ENCODE measurements at places on chromosomes 11 and 22. TPM values are rescaled to one million over a fixed set of nuclear protein-coding genes. Genes with fewer than 3 reads are reported as not detected.
A peak's percentile ranks its signal among the peaks of the same experiment; 100 is the strongest.

CDC42BPG gene
- total RNA-seq: 3.0 TPM

CARNS1 gene
- total RNA-seq: 0.07 TPM

TBX1 gene
- not detected for total RNA-seq

FREY1 gene
- total RNA-seq: 2.5 TPM

PPM1F gene
- 44.1 TPM for total RNA-seq

OR5F1 gene
- not detected for total RNA-seq

RGL4 gene
- total RNA-seq: not detected

TUBA8 gene
- 2.8 TPM for total RNA-seq

COMT gene
- total RNA-seq: 70.9 TPM

UBE4A gene
- 35.1 TPM for total RNA-seq

DKK3 gene
- total RNA-seq: 17.6 TPM

GAB4 gene
- not detected for total RNA-seq

DNA sequence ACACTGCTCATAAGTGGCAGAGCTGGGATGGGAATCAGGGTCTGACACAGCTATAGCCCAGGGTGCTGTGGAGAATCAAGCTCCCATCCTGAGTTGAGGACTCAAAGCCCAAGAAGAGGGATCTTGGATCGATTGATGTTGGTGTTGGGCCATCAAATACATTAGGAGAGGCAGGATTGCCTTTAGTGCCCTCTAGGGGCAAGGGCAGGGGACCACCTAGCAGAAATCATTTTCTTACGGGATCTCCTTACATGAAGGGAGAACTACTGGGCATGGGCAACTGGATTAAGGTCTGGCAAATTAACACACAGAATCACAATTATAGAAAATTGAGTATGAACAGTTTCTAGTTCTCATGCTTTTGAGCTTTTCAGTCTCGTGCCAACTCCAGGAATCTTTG is 24.9 kb upstream of the EMSY start:
- no peaks in the 10 kb centered on the region for H3K36me3 ChIP-seq
- no peaks in the 10 kb centered on the region for H3K4me1 ChIP-seq
- no peaks in the 10 kb centered on the region for H3K27me3 ChIP-seq

GRCh38 chr11:70661761-70662501 is 263.6 kb downstream of the CTTN start:
- H3K4me1 ChIP-seq: peaks cover 36% of the 10 kb centered on the region
- H3K27ac ChIP-seq: peak overlapping the region; percentile 82
- DNase-seq: peak; percentile 32

DNA sequence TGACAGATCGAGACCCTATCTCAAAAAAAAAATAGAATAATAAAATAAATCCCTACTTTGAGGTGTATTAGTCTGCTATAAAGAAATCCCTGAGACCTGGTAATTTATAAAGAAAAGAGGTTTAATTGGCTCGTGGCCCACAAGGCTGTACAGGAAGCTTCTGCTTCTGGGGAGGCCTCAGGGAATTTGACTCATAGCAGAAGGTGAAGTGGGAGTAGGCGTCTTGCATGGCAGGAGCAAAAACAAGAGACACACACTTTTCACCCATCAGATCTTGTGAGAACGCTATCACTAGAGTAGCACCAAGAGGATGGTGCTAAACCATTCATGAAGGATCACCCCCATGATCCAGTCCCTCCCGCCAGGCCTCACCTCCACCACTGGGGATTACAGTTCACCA is 29.2 kb downstream of the CDPF1 start:
- peaks cover 21% of the 10 kb centered on the region for H3K36me3 ChIP-seq
- no peaks in the 10 kb centered on the region for H3K27me3 ChIP-seq
- H3K27ac ChIP-seq: no peak overlapping the region
- H3K4me3 ChIP-seq: no peak overlapping the region
- peaks cover 7% of the 10 kb centered on the region for H3K4me1 ChIP-seq
- DNase-seq: no peak

GRCh38 chr22:33038131-33038772 is 19.9 kb downstream of the SYN3 start:
- no peaks in the 10 kb centered on the region for H3K36me3 ChIP-seq
- H3K27ac ChIP-seq: no peak overlapping the region
- H3K4me1 ChIP-seq: peaks cover 14% of the 10 kb centered on the region
- H3K27me3 ChIP-seq: peaks cover 14% of the 10 kb centered on the region

DNA sequence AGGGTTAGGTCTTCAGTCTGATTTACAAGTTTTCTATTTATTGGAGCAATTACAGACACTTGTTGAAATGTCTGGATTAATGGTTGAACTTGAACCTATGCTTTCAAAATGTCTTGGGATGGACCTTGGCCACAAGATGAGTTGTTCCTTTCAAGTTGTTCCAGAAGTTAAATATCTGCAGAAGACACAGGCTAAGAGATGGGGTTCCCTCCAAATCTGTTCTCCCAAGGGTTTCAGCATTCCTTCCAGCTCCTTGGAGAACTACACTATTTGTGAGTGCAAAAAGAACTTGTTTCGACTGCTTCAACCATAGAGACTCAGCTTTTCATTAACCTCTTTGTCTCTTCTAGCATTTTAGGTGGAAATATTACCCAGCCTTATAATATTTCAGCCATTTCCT is 189.0 kb upstream of the BLID start:
- H3K4me3 ChIP-seq: no peak overlapping the region
- no peak overlapping the region for H3K27ac ChIP-seq
- H3K27me3 ChIP-seq: peaks cover 47% of the 10 kb centered on the region
- peaks cover 40% of the 10 kb centered on the region for H3K4me1 ChIP-seq
- no peak for DNase-seq

- DNase-seq: no peak
- H3K27me3 ChIP-seq: peaks cover 3% of the 10 kb centered on the region
- no peak overlapping the region for H3K4me3 ChIP-seq
- H3K27ac ChIP-seq: no peak overlapping the region
- no peaks in the 10 kb centered on the region for H3K36me3 ChIP-seq
- H3K4me1 ChIP-seq: peaks cover 17% of the 10 kb centered on the region
Observed at GRCh38 chr11:116471608-116472256, 301.1 kb downstream of the BUD13 start.

DNA sequence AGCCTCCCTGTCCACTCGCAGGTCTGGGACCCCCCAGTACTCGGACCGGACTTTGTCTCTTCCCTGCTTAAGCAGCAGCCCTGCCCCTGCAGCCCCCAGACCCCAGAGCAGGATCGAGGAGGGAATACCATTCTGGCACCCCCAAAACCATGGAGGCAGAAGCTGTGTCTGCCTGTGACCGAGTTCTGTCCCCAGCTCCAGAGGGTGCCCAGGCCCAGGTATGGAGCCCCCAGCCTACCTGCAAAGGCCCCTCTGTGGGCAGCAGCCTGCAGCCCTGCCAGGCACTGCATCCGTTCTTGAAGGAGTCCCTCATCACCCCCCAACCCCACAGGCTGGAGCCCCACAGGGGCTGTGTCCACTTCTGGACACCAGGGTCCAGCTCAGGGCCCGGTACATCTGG is 163.8 kb downstream of the BRD1 start:
- peaks cover 5% of the 10 kb centered on the region for H3K4me1 ChIP-seq
- no peak overlapping the region for H3K27ac ChIP-seq
- no peak for DNase-seq

DNA sequence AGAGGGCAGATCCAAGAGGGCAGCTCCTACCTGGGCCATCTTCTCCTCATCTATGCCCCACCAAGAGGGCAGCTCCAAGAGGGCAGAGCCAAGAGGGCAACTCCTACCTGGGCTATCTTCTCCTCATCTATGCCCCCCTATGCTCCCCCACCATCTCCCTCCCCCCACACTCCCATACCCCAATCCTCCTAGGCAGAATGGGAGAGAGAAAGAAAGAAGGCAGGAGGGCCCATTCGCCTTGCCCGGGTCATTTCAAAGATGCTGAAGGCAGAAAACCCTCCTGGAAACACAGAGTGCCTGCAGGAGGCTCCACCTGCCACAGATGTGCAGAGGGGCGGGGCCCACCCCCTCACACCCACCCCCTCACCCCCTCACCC is 78.5 kb downstream of the BUD13 start:
- no peak for DNase-seq
- no peak overlapping the region for H3K4me3 ChIP-seq
- no peak overlapping the region for H3K27ac ChIP-seq
- H3K4me1 ChIP-seq: no peaks in the 10 kb centered on the region

- H3K36me3 ChIP-seq: no peaks in the 10 kb centered on the region
- peaks cover 12% of the 10 kb centered on the region for H3K4me1 ChIP-seq
- H3K27ac ChIP-seq: no peak within 1 kb of the TSS
- H3K4me3 ChIP-seq: peak within 1 kb of the TSS; percentile 75
- peaks cover 75% of the 10 kb centered on the region for H3K27me3 ChIP-seq
- DNase-seq: peak; percentile 65
Observed at GRCh38 chr22:43343262-43343669, at the start of gene SCUBE1. SCUBE1 (minus strand) TSS chr22:43343372; CDS start chr22:43343261, 111 bp downstream.

DNA sequence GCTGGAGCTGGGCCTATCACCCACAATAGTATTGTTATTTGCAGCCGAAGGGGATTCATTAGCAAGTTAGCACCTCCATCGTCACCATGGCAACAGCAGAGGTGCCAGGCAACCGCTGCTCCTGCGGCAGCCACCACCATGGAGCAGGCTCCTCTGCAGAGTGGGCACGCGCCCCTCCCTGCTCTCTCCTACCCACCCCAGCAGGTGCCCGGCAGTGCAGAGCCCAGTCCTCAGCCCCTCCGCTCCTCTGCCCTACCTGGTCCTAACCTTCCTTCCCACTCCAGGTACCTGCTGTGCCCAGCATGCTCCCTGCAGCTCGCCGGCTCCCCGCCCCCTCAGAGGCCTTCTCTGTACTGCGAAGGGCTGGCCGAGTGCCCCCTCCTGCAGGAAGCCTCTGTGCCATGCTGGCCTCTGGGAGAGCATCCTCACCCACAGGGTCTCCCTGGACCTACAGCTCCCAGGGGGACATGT is 3.6 kb downstream of the DUSP8 start:
- no peaks in the 10 kb centered on the region for H3K4me1 ChIP-seq
- H3K4me3 ChIP-seq: no peak overlapping the region
- DNase-seq: no peak
- H3K27me3 ChIP-seq: peaks cover 27% of the 10 kb centered on the region
- no peaks in the 10 kb centered on the region for H3K36me3 ChIP-seq

DNA sequence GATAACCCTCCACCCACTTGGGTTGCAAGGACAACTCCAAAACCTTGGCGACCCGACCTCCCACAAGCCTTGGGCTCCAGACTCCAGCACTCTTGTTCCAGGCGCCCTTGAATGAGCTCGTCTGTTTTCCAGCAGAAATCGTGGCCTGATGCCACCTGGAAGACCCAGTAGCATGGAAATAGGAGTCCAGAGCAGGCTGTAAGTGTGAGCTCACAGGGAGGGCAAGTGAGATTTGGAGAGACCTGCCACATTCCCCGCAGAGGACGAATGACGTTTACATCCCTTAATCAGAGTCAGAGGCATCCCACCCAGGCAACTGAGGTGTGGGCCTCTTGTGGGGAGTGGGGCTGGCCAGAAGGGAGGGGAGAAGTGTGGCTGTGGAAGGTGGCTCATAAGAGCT is 71.9 kb downstream of the LDLRAD3 start:
- H3K4me1 ChIP-seq: peaks cover 29% of the 10 kb centered on the region
- DNase-seq: no peak
- no peak overlapping the region for H3K4me3 ChIP-seq
- H3K36me3 ChIP-seq: peaks cover 3% of the 10 kb centered on the region
- no peaks in the 10 kb centered on the region for H3K27me3 ChIP-seq

- peak within 1 kb of the TSS; percentile 38 for H3K27ac ChIP-seq
- no peak for DNase-seq
- H3K4me1 ChIP-seq: peaks cover 11% of the 10 kb centered on the region
- peak within 1 kb of the TSS; percentile 70 for H3K4me3 ChIP-seq
- H3K27me3 ChIP-seq: no peaks in the 10 kb centered on the region
- no peaks in the 10 kb centered on the region for H3K36me3 ChIP-seq
Observed at GRCh38 chr11:45906965-45907611, at the start of gene FREY1. FREY1 (minus strand) TSS chr11:45907271; CDS start chr11:45907245, 26 bp downstream.

DNA sequence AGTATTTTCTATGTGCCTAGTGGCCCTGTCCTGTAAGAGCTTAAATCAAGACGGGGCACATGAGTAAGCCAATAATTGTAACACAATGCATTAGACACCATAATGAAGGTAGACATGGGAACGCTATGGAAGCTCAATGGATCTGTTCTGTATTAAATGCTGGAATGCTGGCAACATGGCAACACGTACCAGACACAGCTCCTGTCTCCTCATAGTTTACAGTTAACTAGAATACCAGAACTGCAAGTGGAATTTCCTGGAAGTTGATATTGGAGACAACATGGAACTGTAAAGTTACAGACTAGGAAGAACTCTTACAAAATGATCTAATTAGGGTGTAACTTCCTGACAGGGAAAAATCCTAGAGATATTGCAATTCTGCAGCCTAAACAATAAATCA is 12.4 kb downstream of the P4HA3 start:
- no peaks in the 10 kb centered on the region for H3K36me3 ChIP-seq
- H3K4me1 ChIP-seq: no peaks in the 10 kb centered on the region
- no peak for DNase-seq
- H3K27ac ChIP-seq: no peak overlapping the region
- H3K4me3 ChIP-seq: no peak overlapping the region
- peaks cover 15% of the 10 kb centered on the region for H3K27me3 ChIP-seq

DNA sequence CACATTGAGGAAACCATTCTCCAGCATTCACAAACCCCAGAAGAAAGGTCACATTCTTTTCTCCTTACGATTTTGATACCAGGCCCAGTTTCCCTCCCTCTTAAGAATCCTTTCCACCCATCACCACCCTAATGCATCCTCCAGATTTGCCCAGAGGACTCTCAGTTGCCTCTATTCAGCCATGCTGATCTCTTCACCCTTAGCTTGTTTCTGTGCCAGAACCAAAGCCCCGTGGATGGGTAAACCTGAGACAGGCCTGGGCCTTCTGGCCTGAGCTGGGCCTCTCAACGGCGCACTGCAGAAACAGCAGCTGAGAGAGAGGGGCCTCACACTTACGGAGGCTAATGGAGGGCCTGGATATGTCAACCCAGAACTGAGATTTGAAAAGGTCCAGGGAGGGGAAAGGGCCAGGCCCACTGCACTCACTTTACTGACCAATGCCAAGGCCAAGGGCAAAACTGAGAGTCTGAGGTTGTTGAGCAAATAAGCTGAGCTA is 32.2 kb upstream of the OAF start:
- H3K27me3 ChIP-seq: peaks cover 4% of the 10 kb centered on the region
